ENCODE measurements at places on chromosomes 3 and 15.

GRCh38 chr3:64349551-64349950 lies 124.3 kb upstream of the PRICKLE2 start:
- DNase-seq, result no peak

DNA sequence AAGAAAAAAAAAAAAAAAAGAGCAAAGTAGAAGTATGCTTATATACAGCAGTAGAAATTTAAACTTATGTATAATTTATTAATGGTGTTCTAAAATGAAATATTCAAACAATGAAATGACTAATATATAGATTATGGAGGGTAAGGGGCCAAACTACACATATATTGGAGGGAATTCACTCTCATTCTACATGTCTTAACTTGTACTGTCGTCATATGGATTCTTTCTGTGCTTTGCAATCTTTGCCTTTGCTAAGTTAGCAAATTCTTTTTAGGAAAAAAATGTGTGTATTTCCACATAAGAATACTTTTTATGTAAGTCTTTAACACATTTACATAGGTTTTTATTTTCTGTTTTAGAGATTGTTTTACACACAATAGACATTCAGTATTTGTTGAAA lies 118.9 kb upstream of the MBNL1 start:
- no peak for DNase-seq

DNA sequence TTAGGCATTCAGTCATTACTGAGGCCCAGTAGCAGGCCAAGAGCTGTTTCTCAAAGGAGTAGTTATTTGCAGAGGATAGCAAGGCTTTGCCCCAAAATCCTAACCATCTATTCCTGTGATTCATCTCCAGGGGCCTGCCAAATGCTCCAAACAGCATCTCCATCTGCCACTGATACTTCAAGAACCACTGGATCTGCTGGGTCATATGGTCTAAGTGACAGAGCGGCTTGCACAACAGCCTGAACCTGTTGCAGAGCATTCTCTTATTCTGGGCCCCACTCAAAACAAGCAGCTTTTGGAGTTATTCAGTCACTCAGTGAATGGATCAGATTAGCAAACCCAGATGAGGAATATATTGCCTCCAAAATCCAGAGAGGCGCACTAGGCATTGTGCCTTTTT lies 68.8 kb upstream of the ALDH1A3 start:
- DNase-seq, result no peak

DNA sequence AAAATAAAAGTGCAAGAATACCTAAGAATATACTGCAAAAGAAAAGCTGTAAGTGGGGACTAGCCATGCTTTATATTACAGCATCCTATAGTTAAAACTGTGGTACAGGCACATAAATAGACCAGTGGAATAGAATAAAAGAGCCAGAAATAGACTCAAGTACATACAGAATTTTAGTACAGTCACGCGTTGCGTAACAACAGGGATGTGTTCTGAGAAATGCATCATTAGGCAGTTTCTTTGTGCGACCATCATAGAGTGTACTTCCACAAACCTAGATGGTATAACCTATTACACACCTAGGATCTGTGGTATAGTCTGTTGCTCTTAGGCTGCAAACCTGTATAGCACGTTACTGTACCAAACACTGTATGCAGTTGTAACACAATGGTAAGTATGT lies 61.8 kb downstream of the PCCB start:
- no peak for DNase-seq

DNA sequence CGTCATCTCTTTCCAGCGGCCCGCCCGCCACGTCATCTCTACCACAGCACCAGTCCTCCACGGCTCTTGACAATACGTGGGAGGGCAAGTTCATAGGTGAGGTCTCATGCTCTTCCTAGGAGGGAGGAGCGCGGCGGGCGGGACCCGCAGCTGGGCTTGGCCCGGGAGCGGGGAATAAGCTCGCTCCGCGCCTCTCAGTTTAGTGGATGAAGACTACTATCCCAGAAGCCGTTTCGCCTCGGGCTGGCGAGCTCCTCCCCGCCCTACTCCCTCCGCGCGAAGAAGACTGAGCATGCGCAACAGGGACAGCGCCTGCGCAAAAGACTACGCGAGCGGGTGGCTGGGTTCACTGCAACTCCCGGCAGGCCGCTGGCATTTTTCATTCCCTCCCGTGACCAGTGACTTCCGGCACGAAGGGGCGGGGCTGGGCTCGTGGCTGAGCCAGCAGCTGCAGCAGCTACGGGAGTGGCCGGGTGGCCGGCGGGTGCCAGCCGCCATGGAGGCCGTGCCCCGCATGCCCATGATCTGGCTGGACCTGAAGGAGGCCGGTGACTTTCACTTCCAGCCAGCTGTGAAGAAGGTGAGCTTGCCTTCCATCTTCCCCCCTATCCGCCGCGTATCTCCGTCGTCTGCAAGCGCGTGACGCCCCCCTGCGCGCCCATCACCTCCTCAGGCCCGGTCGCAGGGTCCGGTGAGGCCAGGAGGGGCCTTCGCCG lies at the start of gene PTPN23:
Gene PTPN23 (plus strand): TSS at position 421 of the 716 bp plus-strand sequence. CDS start 76 bp downstream, at position 497.
- DNase-seq, result peak; percentile 100

DNA sequence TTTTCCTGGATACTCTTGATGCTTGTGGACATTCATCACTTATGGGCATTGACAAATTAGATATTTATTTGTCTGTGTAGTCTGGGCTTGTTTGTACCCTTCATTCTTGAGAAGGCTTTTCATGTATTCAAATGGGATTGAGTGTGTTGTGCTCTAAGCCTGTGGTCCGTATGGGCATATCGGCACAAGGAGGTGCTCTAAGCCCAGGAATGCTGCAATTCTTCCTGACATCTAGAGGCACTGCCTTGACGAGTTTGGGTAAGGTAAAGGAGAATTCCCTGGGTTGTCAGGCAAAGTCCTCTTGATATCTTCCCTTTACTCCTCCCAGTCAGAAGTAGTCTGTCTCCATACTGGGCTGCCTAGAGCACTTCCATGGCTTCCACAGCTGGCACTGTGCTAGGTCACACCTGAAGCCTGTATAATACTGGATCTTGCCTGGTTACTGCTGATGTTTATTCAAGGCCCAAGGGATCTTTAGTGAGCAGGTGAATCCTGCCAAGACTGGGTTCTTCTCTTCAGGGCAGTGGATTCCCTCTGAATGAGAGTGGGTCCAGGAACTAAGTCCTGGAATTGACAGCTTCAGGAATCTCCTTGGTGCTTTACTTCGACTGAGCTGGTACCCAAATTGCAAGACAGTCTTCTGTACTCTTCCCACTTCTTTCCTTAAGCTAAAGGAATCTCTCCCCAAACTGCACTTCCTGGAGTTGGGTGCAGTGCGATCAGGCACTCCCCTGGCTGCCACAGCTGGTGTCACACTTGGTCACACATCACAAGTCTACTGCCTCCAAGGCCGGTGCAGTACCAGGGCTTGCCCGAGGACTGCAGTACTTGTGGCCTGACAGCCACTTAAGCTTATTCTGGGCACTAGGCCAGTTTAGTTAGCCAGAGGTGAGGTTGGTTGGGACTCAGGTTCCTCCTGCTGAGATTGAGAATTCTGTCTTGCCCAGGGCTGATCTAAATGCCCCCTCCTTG lies 46.0 kb downstream of the GALK2 start:
- no peak for DNase-seq

DNA sequence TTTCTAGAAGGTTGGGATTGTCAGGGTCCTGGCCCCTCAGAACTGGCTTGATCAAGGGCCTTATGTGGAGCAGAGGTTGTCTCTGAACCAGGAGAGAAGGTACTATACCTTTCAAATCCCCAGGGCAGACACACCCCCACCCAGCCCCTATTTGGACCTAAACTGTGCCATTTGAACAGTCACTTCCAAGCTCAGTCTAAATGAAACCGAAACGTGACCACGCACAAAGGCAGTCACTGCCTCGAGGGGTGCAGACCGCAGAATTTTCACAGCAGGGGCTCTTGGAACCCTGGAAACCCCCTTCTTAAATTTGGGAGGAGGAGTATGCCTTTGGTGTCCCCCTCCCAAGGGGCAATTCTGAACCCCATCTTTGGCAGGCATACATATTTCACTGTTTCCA lies 53.7 kb downstream of the GRIP2 start:
- no peak for DNase-seq

DNA sequence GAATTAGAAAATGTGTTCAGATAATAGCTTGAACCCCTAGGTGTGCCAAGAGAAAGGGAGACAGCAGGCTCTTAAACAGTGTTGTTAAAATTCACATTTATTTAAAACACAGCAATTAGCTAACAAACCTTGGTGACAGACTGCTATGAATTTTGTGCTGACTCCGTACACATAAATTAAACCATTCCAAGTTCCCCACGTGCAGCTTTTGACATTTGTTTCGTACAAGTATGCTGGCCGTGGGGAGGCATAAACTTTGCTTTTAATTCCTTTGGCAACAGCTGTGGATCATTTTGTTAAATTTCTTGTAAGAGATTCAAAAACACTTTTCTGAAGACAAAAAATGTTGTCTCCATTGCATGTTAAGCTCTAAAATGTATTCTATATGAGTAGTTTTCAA lies 465.3 kb downstream of the FGF12 start:
- DNase-seq, result no peak

- no peak for DNase-seq
Observed at GRCh38 chr3:47491777-47492176, 16.0 kb upstream of the SCAP start.

- DNase-seq, result peak; percentile 87
Observed at GRCh38 chr15:55742498-55742926, 440 bp downstream of the PRTG start.

GRCh38 chr3:58723173-58723572 lies 56.6 kb upstream of the FAM3D start:
- DNase-seq, result no peak
